NCI-H1417 treated with DMSO at 0.1 percent for 48 hours (cell line): ENCODE measurements at places on chromosomes 4 and X.

DNA sequence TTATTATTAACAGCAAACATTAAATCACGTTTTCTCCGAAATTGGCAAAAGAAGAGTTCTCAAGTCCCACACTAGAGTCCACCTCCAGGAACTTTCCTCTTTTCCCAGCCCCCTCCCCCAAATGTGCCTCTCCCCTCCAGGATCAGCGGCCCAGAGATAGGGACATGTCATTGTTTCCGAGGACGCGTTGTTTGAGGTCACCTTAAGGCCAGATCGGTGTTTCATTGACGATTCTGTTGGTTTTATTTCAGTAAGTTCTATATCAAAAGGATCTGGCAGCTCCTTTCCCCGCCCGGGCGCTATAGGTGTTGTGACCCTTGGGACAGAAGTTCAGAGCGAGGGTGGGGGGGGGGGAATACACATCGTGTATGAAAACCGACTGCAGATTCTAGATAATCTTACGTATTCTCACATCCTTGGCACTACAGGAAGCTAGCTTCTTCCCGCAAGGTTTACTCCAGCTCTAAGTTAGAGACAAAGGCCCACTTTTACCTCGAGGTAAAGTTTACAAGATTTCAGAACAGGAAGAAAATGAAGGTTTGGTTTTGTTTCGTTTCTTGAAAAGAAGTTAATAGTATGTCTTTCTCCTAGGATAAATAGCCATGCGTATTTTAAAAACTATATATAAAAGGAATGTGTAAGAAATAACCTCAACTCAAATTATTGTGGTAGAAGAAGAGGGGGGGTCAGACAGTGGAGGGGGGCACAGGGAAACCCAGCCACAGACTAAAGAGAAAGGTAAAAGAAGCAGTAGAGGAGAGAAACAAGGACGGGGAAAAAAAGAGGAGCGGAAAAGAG, 739 bp upstream of the MSX1 start:
- no peak for DNase-seq

DNA sequence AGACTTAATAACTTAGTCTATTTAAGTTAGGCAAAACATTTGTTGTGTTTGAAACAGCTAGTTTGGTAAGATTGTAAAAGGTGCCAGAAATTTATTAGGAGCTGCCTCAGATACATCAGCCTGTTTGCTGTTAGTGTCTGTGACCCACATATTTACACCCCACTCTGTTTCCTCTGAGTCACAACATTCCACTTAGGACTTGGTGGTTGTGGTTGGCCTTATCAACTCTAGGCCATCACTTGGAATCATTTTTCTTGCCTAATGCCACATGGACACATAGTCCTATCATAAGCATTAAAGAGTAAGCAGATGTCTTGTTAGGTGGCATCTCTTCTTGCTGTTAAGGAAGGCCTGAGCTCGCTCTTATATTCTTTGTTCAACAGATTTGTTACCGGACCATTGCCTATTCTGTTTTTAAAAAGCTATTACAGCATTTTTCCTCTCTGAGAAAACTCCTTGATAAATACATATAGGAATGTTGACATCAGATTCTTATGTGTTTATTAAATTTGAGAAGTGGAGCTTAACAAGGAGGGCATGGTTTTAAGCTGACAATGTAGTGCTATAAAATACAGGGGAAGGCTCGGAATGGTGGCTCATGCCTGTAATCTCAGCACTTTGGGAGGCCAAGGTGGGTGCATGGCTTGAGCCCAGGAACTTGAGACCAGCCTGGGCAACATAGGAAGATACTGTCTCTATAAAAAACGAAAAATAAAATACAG, 51.2 kb upstream of the PGRMC2 start:
- no peak for DNase-seq

DNA sequence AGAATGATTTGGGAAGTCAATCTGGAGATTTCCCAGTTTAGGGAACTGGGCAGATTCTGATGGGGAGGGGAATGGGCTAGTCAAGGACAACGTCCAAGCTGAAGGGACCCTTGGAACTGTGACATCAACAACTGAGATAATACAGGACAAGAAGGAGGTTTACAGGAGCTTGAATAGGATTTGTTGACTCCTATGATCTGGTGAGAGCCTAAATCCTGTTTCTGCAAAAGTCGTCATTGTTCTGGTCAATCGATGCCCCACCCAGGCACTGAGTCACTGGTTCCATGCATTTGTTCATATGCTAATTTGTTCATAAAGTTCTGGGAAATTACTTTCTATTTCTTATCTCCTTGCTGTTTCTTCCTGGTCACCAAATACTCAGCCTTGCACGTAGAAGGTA, 15.3 kb upstream of the PDGFRA start:
- DNase-seq = no peak

DNA sequence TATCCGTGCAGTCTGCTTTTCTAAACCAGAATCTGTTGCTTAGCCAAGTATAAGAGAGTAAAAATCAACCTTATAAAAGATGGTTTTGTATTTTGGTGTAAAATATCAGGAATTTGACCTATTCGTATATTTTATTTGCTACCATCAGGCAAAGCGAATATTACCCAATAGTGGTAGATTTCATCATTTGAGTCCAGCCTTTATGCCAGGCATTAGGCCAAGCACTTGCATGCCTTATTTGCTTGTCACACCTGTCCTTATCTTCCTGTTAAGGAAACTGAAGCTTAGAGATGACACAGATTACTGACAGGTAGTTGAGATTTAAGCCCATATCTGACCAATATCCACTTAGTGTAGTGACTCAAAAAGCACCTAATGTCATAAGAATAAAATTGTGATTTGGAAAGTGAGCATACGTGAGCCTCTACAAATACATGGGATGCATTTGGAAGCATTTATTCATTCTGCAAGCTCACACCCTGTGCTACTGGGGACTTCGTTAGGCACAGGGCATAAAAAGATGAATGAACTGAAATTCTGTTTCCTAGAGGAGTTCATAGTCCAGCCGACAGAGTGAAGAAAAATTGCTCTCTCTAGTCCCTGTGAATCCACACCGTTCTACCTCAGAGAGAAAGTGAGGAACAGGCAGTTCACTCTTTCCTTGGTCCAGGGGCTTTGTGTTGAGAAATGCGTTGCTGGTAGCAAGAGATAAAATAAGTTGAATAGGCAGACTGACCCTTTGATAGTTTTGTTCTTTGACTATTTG, 2.3 kb upstream of the RNF212 start:
- DNase-seq = no peak

- DNase-seq = no peak
Measured at GRCh38 chrX:39843318-39843717, 254.4 kb downstream of the BCOR start.

- no peak for DNase-seq
Measured at GRCh38 chr4:22478426-22478825, 37.4 kb downstream of the ADGRA3 start.

DNA sequence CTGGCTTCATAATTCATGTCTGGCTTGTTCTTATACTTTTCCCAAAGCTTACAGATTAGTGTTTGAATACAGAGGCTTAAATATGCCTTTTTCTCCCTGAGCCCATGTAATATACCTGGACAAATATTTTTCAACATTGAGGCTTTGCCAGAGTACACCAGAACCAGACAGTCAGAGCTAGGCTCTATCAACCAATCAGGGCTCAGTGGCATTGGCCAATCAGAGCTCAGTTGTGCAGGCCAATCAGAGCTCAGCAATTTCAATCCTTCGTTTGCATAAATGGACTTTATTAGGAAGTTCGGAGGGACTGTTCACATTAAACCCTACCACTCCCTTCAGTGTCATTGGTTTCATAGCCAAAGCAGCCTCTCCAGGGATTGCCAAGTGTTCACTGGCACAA, 51.2 kb upstream of the TMSB15B start:
- no peak for DNase-seq

- DNase-seq = no peak
Measured at GRCh38 chr4:101262683-101263082, 84.6 kb downstream of the PPP3CA start.

DNA sequence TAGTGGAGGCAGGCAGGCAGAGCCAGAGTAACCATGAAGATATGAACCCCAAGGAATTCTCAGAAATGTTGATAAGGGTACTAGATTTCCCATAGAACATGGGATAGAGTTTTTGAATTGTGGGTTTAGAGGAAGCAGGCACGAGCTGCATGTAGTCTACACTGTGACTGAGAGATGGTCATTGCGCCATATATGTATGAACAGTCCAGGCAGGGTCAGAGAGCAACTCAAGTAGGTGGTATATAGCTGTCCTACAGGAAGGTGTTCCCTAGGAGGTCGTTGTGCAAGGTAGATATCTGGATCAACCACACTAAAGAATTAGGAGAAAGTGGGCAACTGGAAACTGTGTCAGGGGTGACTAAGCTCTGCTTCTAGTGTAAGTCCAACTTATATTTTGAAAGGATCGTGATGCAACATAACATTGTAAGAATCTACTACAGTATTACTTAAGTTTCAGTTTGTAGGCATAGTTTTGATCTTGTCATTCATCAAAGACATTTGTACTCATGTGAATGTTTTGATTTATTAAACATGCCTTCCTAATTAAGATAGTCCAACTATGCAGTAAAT, 94.6 kb downstream of the HPGD start:
- DNase-seq = no peak
